ENCODE measurements at places on chromosomes 3 and 15.

GRCh38 chr3:188171682-188172467 is 17.9 kb downstream of the LPP start:
- no peak for DNase-seq

- DNase-seq = no peak
Measured at GRCh38 chr3:56593455-56594158, 36.6 kb downstream of the CCDC66 start.

DNA sequence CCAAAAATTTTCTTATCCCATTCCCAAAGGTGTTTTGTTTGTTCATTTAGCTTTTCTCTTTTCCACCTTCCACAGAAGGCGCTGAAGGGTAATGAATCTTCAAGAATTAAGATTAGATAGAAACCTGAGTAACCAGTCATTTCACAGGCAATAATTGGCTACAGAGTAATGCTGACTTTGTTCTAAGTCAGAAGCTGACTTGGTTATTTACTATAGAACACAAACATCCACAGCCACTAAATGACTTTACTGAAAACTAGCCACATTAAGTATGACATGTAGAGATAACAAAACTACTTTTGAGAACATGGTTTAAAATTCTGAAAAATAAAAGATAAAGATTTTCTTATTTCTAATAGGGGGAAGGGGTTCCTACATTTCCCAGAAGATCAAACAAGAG is 7.8 kb downstream of the CLDND1 start:
- DNase-seq = no peak

DNA sequence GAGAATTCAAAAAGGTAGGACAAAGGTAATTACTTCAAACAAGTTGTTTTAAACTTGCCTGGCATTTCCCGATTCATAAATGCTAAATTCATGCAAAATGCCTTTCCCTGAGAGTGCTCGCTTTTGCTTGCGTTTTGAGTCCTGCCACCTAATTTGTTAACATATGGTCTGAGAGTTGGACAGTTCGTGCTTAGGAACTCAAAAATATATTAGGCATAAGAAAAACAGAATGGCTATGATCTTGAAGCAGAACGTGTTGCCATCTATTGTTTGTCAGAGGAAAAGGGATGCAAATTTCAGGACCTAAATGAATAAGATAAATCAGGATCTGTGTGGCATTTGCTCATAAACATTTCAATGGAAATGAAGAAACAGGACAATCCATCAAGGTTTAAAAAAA is 195.8 kb downstream of the ZMAT3 start:
- DNase-seq = no peak

DNA sequence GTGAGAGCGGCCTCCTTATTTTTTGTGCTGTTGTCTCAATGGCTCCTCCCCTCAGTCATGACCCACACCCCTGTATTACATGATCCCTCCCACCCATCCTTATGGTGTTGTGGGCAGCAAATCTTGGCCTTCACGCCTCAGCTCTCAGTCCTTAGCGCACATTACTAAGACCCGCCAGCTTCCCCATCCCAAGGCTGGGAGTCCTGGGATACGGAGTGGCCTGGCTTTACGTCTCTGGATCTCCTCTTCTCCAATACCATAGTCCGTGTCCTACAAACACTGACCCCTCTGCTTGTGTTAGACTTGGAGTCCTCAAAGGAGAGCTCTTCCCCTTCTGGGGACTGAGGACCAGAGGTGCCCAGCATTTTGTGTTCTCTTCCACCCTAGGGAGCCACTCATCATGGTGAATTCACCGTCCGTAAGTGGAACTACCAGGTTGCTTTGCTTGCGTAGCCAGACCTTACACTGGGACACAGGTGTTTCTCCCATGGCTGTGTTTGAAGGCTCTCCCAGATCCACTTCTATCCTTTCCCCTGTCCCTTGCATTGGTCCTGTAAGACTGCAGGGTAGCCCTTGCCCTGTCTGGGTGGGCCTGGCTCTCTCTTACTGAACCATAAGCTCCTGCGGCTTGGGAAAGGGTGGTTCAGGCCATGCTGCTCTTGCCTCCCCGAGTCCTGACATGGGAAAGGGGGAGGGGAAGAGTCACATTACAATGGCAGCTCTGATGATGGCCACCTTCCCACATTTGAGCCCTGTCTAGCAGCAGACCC is 13.6 kb downstream of the GRM2 start:
- no peak for DNase-seq

DNA sequence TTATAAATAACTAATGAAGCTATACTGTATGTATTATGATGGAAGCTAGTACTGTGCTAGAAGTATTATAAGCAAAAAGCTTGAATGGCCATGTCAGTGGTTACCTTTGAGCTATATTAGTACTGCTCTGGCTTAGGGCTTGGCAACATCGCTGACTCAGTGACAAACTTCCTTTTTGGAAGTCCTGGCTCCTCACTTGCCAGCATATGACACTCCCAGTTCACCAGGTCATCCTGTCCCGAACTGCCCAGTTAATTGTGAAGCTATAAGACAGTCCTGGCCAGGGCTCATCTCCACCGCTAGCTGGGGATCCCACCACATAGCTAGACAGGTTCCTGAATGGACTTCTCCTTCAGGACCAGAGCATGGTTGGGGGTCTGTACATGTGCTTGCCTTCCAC is 31.9 kb downstream of the RAB8B start:
- DNase-seq = no peak

DNA sequence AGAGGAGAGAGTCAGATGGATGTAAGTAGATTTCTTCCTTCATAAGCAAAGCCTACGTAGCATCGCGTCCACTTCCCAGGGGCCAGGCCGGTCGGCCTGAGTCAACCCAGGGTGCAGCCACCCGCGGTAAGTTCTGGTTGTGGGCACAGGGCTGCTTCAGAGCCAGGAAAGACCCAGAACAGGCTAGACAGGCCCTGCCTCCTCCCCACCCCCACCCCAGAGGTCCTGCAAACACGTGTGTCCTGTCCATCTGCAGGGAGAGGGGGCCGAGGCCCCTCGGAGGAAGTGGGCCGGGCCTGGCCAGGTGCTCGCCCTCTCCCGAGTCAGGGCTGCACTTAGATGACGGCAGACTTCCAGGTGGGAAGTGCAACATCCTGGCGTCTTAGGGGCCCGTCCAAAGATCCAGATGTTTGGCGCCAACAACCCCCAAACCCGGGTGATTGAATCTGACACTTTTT is 100.8 kb upstream of the ALDH1A3 start:
- DNase-seq = peak; percentile 14

GRCh38 chr3:112261742-112262141 is 32.3 kb downstream of the SLC9C1 start:
- no peak for DNase-seq

- no peak for DNase-seq
Measured at GRCh38 chr3:184574515-184575417, 13.2 kb downstream of the EPHB3 start.

- DNase-seq = no peak
Measured at GRCh38 chr3:182784542-182784941, 8.8 kb upstream of the ATP11B start.

GRCh38 chr15:40933517-40933902 is 4.4 kb downstream of the DLL4 start:
- no peak for DNase-seq

DNA sequence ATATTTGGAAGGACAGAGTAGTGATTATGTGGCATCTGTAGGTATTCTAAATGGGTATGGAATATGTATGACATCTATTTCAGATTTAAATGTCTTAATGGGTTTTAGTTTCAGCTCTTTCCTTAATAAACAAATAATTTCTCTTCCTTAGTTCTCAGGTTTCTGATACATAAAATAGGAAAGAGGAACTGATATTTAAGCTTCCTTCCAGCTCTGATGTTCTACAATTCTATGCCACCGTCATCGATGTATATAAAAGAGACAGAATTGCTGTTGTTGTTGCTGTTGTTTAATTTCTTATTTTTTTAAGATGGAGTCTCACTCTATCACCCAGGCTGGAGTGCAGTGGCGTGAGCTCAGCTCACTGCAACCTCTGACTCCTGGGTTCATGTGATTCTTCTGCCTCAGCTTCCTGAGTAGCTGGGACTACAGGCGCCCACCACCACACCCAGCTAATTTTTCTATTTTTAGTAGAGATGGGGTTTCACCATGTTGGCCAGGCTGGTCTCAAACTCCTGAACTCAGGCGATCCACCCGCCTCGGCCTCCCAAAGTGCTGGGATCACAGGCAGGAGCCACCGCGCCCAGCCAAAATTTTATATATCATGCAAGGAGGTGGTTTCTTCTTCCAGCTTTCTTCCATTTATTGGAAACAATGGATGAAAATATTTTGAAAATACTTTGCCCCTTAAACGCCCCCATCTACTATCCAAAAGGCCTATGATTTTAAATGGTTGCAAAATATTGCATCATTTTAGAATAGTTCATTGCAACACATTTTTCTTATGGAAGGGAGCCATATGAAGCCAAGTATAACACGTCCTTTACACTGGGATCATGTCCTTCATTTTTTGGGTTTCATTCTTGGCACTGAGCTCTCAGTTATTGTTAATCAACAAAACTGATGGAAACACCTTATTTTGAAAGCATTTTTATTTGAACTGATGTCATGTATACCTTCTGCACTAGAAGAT is 13.9 kb upstream of the C15orf61 start:
- no peak for DNase-seq

DNA sequence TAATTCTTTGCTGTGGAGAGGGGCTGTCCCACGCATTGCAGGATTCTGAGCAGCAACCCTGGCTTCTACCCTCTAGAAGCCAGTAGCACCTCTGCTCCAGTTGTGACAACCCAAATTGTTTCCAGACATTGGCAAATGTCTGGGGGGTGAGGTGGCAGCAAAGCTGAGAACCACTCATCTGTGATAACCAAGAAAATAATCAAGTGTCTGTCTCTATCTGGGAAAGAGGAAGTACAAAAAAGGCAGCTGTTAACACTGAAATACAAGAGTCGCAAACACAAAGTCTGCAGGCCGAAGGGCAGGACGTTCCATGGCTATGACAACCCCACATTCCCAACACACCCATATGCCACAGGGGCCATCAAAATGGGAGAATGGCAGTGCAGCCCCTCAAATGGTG is 42.2 kb upstream of the GNB5 start:
- DNase-seq = no peak

- DNase-seq = no peak
Measured at GRCh38 chr3:167466966-167467365, 6.9 kb downstream of the SERPINI2 start.

DNA sequence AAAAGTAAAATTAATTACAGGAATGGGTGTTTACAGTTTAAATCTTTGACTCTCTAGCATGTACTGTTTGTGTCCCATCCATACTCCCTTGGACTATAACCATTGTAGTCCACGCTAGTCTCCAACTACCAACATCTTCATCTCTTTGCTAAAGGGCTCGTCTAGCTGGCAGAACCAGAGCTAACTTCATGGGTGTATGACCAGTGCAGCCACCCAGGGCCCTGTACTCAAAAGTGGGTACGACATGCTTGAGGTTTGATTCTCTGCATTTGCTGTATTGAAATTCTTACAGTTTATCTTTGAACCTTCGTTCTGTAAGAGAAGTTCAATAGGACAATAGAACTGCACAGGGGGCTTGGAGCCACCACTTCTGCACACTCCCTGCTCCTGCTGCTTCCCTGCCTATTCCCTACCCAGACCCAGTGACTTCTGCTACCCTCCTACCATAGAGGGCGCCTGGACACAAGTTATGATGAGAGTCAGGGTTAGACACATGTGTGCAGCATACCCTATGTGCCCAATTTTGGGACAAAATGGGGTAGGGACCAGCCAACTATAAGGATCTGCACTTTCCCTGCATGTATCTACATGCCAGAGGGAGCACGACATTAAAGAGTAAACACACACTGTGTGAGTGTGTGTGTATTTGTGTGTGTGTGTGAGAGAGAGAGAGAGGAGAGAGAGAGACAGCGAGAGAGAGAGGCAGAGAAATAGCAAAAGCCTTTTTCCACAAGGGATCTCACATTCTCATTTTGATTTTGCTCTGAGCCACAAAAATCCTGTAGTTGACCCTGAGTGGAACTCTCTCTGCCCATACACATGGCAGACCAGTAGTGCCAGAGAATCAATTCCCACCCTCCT is 59.0 kb upstream of the NECTIN3 start:
- DNase-seq = no peak

GRCh38 chr3:45545476-45545875 is 49.1 kb upstream of the LIMD1 start:
- peak; percentile 89 for DNase-seq

- no peak for DNase-seq
Measured at GRCh38 chr3:30871720-30872119, 22.7 kb downstream of the GADL1 start.

DNA sequence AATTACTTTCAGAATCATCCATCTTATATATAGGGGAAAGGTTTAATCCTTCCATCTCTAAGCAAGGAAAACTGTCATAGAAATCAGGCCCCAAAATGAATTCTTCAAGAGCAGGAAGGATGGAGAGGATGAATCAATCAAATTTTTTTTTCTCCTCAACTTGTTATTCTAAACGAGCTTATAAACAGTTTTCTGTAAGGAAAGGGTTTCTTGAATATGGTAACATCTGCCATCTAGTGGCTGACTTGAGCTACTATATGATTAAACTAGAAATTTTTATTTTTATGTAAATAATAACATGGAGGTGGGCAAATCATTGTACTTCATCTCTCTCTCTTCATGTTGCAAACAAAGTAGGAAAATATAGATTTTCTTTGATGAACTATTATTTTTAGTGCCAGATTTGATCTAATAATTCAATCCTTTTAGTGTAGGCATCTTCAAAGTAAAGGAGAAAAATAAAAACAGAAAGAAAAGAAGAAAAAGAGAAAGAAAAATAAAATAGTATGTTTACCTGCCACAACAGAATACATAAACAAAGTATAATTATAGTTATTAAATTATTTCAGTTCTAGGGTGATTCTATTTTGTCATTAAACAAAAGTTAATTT is 146.6 kb downstream of the SERPINI1 start:
- no peak for DNase-seq

GRCh38 chr3:158434412-158435038 is 136.5 kb upstream of the MLF1 start:
- DNase-seq = peak; percentile 54

DNA sequence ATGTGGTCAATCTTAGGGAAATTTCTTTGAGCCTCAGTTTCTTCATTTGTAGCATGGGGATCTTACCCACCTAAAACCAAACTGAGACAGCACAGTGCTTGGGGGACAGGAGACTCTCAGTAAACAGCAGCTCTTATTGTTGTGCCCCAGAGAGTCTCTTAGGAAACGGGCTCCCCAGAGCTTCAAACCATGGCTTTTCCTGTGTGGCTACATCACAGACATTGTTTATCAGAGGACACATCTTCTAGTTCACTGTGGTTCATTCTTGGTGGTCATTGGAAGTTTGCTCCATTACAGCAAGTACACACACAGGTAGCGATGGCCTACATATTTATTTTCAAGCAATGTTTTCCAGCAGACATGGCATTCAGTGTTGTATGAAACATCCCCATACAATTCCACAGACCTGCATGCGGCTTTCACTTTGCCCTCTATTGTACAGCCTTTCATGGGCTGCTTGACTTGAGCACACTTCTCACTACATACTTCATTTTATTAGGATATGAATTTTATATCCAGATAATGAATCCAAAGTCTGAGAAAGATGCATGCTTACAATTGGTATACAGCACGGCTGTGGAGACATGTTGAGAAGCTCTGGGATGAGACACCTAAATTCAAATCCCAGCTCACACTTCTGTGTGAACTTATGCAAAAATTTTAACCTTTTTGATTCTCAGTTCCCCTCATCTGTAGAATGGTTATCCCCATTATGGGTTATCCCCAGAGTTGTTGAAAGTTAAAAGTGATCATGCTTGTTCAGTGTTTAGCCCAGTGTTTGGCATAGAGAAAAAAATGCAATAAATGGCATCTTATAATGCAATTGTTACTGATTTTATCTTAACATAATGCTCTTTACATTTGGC is 84.8 kb upstream of the ICE2 start:
- DNase-seq = no peak
